ENCODE measurements at places on chromosomes 3 and 15. TPM values are rescaled to one million over a fixed set of nuclear protein-coding genes. Genes with fewer than 3 reads are reported as not detected.

The TMCO5A gene
- total RNA-seq: not detected

The MCTP2 gene
- 0.47 TPM for total RNA-seq

The RARB gene
- 51.6 TPM for total RNA-seq

The FAM3D gene
- 0.18 TPM for total RNA-seq

The ARGFX gene
- not detected for total RNA-seq

The ANKUB1 gene
- not detected for total RNA-seq

The IGF2BP2 gene
- 60.6 TPM for total RNA-seq

The RARRES1 gene
- total RNA-seq: 4.2 TPM

The IGSF11 gene
- not detected for total RNA-seq

The SH2D7 gene
- total RNA-seq: not detected

Measured in endothelial cell of coronary artery (primary cell).